ENCODE measurements at places on chromosomes 13 and 19. TPM values are rescaled to one million over a fixed set of nuclear protein-coding genes. Genes with fewer than 3 reads are reported as not detected.

DNA sequence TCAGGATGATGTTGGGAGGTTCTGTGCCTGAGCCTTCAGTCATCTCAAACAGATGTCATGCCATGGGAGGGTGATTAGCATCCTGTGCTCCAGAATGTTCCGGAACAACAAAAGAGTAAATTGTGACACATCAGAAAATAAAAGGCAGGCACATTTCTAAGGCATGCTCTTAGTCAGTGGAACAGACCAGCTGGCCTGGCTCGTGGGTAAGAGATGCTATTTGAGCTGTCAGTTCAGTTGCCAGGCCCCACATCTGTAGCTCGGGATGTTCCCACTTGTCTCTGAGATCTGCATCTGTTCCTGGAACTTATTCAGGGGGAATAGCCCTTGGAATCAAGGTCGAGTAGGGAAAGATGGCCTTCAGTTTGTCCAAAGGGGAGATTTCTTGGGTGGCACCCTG lies 26.0 kb downstream of the OLFM4 start:
- no peak overlapping the region for H3K27ac ChIP-seq
- H3K27me3 ChIP-seq, result no peaks in the 10 kb centered on the region
- H3K4me1 ChIP-seq, result no peaks in the 10 kb centered on the region
- no peak for DNase-seq

DNA sequence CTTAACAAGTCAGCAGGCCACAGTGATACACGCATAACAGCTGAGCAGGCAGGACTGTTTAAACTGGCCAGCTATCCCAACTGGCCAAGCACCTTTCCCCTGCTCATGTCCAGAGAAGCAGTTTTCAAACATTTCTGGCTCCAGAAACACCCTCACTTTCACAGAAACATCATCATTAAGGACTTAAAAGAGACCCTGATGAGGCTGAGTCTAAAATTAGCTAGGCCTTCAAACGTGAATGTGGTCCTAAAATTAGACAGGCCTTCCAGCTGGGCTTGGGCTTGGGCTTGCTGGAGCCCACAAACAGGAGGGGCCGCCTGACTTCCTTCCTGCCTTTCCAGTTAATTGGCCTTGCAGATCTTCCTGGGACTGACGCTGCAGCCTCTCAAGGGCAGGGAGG lies 334.2 kb downstream of the DNAJC15 start:
- no peaks in the 10 kb centered on the region for H3K4me1 ChIP-seq
- H3K4me3 ChIP-seq, result no peak overlapping the region
- no peak overlapping the region for H3K27ac ChIP-seq
- no peaks in the 10 kb centered on the region for H3K36me3 ChIP-seq
- DNase-seq, result no peak

- H3K27ac ChIP-seq, result no peak overlapping the region
- H3K4me3 ChIP-seq, result no peak overlapping the region
- H3K27me3 ChIP-seq, result no peaks in the 10 kb centered on the region
- DNase-seq, result no peak
- H3K4me1 ChIP-seq, result no peaks in the 10 kb centered on the region
Measured at GRCh38 chr19:31146546-31147183, 202.6 kb downstream of the TSHZ3 start.

GRCh38 chr13:64688893-64689677 lies 2541.1 kb downstream of the PCDH9 start:
- H3K36me3 ChIP-seq, result no peaks in the 10 kb centered on the region
- no peaks in the 10 kb centered on the region for H3K4me1 ChIP-seq
- DNase-seq, result no peak
- H3K4me3 ChIP-seq, result no peak overlapping the region
- no peaks in the 10 kb centered on the region for H3K27me3 ChIP-seq

- H3K27ac ChIP-seq, result peak overlapping the region; percentile 31
- no peaks in the 10 kb centered on the region for H3K36me3 ChIP-seq
- H3K4me1 ChIP-seq, result peaks cover 37% of the 10 kb centered on the region
- no peaks in the 10 kb centered on the region for H3K27me3 ChIP-seq
Measured at GRCh38 chr13:46665633-46666482, 112.9 kb downstream of the LRCH1 start.

The CYP2F1 gene
- total RNA-seq, result 1.3 TPM

The TMEM38A gene
- 1.2 TPM for total RNA-seq

All from T-cell (primary cell).